ENCODE measurements at places on chromosomes 12 and 14. TPM values are rescaled to one million over a fixed set of nuclear protein-coding genes. Genes with fewer than 3 reads are reported as not detected.

The WIF1 gene
- not detected for total RNA-seq

- H3K27me3 ChIP-seq: no peaks in the 10 kb centered on the region
- H3K4me1 ChIP-seq: no peaks in the 10 kb centered on the region
- no peak overlapping the region for H3K4me3 ChIP-seq
- no peak for DNase-seq
- no peaks in the 10 kb centered on the region for H3K36me3 ChIP-seq
These were observed 25.3 kb downstream of the MYBPC1 start for GRCh38 chr12:101619858-101620761.

The IAPP gene
- total RNA-seq: not detected

GRCh38 chr14:61925043-61925442 lies 162.8 kb downstream of the SNAPC1 start:
- no peak overlapping the region for H3K4me3 ChIP-seq
- no peaks in the 10 kb centered on the region for H3K27me3 ChIP-seq
- no peaks in the 10 kb centered on the region for H3K36me3 ChIP-seq
- no peak overlapping the region for H3K27ac ChIP-seq
- peak; percentile 48 for DNase-seq
- H3K4me1 ChIP-seq: no peaks in the 10 kb centered on the region

DNA sequence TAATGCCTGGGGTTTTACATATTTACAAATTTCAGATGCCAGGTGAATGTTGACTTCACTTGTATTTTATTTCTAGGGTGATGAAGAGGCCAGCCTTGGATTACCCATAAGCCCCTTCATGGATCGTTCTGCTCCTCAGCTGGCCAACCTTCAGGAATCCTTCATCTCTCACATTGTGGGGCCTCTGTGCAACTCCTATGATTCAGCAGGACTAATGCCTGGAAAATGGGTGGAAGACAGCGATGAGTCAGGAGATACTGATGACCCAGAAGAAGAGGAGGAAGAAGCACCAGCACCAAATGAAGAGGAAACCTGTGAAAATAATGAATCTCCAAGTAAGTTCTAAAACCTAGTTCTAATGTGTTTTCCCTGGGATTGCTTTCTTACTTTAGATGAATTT lies 41.3 kb upstream of the SLCO1C1 start:
- no peak overlapping the region for H3K4me3 ChIP-seq
- DNase-seq: no peak
- no peaks in the 10 kb centered on the region for H3K36me3 ChIP-seq

The AQP6 gene
- not detected for total RNA-seq

The ZNF891 gene
- 7.0 TPM for total RNA-seq

The NELL2 gene
- total RNA-seq: 30.0 TPM

DNA sequence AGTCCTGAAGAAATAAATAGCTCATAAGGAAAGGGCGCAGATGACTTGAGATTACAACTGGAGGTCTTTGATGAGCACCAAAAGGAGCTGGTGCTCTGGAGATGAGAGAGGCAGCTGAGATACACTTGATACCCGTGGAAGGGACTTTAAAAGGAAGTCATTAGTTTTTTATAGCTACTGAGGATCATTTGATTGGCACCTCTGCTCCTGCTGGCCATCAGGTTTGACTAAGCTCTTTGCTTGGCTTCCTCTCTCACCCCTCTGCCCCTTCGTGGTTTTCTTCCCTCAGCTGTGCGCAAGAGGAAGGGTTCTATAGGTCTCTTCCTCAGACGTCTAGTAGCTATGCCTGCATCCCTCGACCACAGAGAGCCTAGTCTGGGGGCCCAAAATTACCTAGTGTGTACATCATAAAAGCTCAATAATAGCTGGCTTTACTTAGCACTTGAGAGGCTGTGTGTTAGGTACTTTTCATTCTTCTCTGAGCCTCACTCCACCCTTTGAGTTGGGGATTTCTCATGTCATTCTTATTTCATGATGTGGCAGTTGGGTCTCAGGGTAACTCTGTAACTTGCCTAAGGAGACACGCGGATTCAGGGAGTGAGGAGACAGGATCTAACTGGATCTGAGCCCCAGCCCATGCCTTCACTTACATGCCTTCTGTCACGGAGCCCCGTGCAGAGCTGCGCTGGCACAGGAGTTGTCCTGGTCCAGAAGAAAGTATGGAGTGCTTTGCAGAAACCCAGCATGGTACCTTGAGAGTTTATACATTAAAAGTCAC lies 68.4 kb upstream of the ASPG start:
- H3K27ac ChIP-seq: peak overlapping the region; percentile 60
- no peak for DNase-seq
- no peak overlapping the region for H3K4me3 ChIP-seq
- H3K4me1 ChIP-seq: peaks cover 44% of the 10 kb centered on the region

DNA sequence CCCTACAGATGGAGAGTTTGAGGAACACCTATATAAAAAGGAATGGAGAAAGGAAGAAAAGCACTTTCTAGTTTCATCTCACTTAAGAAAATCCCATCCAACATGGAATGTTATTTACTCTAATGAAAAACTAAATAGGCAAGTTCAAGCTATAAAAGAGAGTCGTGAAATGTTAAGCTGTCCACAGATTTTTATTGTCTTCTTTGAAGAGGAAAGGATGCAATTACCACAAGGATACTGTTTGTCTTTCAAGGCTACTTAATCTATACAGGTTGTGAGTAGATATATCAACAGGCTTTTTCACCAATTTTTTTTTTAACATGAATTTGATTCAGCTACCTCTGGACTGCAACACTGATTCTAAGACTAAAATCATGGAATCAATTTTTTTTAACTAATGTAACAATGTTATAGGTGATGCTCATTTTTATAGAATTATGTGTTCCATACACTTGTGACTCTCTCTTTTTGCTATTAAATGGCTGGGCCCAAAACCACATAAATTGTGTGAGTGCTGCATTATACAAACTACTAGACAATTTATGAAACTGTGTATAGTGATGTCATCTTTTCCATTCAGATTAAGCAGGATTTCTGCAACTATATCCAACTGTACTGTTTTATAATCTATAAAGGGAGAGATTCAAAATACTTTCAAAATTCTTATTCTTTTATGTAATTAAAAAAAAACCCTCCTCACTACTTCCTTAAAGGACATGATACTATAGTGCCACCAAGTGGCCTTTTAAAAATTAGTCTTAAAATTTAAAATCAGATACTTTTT lies 26.8 kb upstream of the BMAL2 start:
- no peak overlapping the region for H3K4me3 ChIP-seq
- H3K27ac ChIP-seq: no peak overlapping the region
- H3K27me3 ChIP-seq: no peaks in the 10 kb centered on the region
- DNase-seq: no peak

The SLC38A4 gene
- total RNA-seq: 0.11 TPM

DNA sequence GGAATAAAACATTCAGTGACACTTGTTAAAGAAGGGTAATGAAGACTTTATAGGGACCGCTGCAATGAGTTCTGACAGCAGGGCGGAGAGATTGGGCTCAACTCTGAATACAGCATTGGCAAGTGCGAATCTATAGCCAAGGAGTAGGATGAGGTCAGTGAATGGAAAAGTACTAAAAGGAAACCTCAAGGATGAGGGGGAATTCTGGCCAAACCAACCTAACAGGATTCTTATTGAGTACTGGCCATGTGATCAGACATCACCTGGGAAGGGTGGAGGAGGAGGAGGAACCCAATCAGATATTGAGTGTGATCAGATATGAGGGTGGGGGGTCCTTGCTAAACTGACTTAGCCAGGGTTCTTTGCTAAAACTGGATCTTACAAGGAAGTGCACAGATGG lies 31.0 kb downstream of the DRAM1 start:
- H3K4me3 ChIP-seq: no peak overlapping the region
- DNase-seq: no peak
- H3K27ac ChIP-seq: no peak overlapping the region
- H3K27me3 ChIP-seq: no peaks in the 10 kb centered on the region
- H3K36me3 ChIP-seq: no peaks in the 10 kb centered on the region

The NR4A1 gene
- 156 TPM for total RNA-seq

- H3K27ac ChIP-seq: no peak overlapping the region
- peak; percentile 47 for DNase-seq
- no peaks in the 10 kb centered on the region for H3K36me3 ChIP-seq
- H3K4me3 ChIP-seq: no peak overlapping the region
These were observed 24.9 kb upstream of the C12orf76 start for GRCh38 chr12:110073049-110073831.

- no peaks in the 10 kb centered on the region for H3K36me3 ChIP-seq
- H3K27me3 ChIP-seq: no peaks in the 10 kb centered on the region
- DNase-seq: no peak
These were observed 7.5 kb upstream of the KLRK1 start for GRCh38 chr12:10397296-10397695.

DNA sequence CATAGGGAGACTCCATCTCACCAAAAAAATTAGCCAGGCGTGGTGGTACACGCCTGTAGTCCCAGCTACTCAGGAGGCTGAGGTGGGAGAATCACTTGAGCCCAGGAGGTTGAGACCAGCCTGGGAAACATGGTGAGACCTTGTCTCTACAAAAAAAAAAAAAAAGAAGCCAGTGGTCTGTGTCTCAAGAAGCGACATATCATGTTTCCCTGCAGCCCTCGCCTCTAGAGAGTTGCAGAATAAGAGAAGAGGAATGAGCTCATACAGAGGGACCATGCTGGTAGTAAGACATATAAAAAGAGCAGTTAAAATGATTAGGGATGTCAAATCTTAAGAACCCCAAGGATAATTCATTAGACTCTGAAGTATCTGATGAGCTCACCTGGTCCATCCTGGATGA lies 39.4 kb upstream of the BICDL1 start:
- no peak overlapping the region for H3K4me3 ChIP-seq
- H3K36me3 ChIP-seq: no peaks in the 10 kb centered on the region
- DNase-seq: no peak

The SLC25A47 gene
- not detected for total RNA-seq

The ACOT4 gene
- total RNA-seq: 2.9 TPM

The NCAPD2 gene
- 29.3 TPM for total RNA-seq

DNA sequence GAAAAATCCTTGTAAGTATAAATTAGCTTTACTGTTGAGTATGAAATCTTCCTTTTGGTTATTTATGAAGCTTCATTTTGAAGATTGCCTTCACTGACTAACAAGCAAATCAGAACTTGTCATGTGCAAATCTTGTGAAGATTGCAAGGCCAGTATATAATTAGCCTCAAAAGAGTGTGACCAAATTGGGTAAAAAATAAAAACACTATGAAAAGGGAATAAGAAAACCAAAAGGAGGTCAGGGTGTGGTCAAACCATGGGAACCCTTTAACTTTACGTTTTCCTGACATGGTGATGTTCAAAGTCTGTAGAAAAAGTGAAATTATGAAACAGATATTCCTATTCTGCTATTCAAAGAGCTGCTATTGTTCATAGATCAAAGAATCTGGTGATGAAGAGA lies 230.3 kb downstream of the BCAT1 start:
- no peak for DNase-seq
- H3K27me3 ChIP-seq: no peaks in the 10 kb centered on the region
- no peak overlapping the region for H3K4me3 ChIP-seq

DNA sequence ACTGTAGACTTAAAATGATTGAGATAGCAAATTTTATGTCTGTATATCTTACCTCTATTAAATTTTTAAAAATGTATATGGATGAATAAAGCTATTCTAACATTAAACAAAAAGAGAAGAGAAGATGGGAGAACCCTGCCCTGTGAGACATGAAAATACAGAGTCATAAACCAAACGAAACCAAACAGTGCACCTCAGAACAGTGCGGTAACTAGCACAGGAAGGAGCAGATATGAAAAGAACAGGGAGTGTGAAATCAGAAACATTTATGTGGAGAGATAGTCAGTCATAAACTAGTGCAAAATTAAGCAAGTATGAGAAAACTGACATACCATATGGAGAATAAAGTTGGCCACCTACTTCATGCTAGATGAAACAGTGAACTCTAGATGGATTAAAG lies 135.1 kb downstream of the ERC1 start:
- H3K36me3 ChIP-seq: no peaks in the 10 kb centered on the region
- H3K4me1 ChIP-seq: peaks cover 9% of the 10 kb centered on the region
- no peak overlapping the region for H3K4me3 ChIP-seq
- DNase-seq: no peak

Measured in thyroid gland (tissue), 4 donors.